ENCODE measurements at places on chromosomes 3 and 15.

- DNase-seq = peak; percentile 55
These were observed 36.3 kb upstream of the TMC3 start for GRCh38 chr15:81410318-81410753.

GRCh38 chr3:12780751-12781150, 15.7 kb upstream of the CAND2 start:
- no peak for DNase-seq

GRCh38 chr3:52533623-52534280, at the start of gene NT5DC2:
Gene NT5DC2, minus strand, starts transcription at chr3:52533857. Its CDS starts 120 bp downstream, at chr3:52533737.
- peak; percentile 73 for DNase-seq

DNA sequence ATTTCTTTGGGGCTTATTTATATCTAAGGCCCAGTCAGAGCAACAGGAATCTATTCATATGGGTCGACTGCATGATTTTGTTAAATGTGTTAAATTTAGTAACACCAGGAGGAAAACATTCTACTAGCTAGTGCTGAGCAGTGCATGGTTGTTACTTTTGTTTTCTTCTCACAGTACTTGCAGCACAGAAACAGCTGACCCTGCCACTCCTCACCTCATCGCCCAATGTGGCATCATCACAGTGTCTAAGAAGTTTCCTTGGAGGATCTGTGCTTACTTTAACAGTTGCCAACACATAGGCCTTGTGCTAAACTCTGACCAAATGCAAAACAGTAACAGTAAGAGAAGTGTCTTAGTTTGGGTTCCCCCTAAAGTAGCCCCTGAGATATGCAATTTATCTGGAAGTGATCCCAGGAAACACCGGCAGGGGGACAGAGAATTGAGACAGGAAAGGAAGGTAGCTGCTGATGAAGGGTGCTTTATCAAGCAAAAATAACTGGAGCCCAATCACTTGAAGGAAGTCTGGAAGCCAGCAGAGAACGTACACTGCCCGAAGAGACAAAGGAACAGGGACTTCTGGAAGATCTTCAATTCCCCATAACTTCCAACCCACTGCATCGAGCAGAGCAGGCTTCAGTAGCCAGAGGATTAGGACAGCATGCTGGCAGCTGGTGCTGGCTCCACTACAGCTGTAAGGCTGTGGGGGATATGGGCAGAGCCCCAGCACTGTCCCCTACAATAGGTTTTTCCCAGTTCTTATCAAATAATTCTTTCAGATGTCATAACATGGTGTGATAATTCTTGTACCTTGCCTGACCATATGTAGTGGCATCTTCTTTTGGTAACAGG, 36.0 kb upstream of the ULK4 start:
- DNase-seq = no peak

Data from CD4-positive, alpha-beta T cell treated with Interleukin-12 subunit alpha and Interleukin-12 subunit beta, for 1 hour (primary cell).